COR-L47 (cell line): ENCODE measurements at places on chromosomes 11 and 22.

GRCh38 chr11:5226732-5227310, at the start of gene HBB:
Gene HBB, minus strand, starts transcription at chr11:5227071. Its CDS starts 50 bp downstream, at chr11:5227021.
- no peak for DNase-seq

DNA sequence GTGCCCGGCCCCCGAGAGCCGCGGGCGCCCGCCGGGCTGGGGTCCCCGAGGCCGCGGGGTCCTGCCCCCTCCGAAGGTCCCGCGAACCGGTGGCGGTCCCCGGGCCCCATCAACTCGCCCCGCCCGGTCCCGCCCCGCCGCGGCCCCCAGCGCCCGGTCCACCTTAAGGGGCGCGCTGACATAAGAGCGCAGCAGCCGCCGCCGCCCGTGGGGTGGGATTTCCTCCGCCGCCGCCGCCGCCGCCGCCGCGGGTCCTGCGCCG, at the start of gene ZDHHC8:
Gene ZDHHC8, plus strand, starts transcription at position 208 of the 262 bp plus-strand sequence. CDS start 144 bp downstream, outside the sequence.
- DNase-seq: no peak

DNA sequence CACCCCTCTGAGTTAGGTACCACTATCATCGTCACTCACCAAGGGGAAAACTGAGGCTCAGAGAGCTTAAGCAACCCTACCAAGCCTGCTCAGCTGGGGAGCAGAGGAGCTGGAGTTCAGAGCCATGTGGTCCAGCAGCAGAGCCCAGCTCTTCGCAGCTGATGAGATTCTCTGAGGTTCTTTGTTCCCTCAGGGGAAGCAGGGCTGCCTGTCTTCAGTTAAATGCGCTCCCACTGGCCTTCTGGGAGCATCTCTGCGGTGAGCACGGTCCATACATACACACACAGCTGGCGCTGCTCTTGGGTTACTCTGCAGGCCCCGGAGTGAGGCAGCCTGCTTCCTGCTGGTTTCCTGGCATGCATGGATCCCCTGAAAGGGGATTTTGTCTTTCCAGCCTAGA, 5.2 kb upstream of the PTGDR2 start:
- DNase-seq: peak; percentile 17

DNA sequence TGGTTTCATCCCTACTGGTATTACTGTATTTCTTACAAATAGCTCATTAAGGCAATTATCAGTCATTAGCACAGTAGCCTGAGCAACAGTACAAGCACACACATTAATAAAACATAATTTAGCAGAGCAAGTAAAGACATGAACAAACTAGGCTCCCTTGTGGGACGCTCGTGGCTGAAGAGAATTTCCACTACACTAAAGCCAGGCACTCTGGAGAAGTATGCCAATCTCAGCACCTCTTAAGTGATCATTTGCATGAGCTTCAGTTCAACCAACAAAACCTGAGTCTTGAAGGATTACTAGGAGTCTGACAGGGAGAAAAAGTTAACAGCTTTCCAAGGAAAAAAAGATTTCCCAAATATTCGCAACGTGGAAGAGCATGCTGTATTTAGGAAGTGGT, 109.1 kb downstream of the LARGE1 start:
- DNase-seq: no peak

DNA sequence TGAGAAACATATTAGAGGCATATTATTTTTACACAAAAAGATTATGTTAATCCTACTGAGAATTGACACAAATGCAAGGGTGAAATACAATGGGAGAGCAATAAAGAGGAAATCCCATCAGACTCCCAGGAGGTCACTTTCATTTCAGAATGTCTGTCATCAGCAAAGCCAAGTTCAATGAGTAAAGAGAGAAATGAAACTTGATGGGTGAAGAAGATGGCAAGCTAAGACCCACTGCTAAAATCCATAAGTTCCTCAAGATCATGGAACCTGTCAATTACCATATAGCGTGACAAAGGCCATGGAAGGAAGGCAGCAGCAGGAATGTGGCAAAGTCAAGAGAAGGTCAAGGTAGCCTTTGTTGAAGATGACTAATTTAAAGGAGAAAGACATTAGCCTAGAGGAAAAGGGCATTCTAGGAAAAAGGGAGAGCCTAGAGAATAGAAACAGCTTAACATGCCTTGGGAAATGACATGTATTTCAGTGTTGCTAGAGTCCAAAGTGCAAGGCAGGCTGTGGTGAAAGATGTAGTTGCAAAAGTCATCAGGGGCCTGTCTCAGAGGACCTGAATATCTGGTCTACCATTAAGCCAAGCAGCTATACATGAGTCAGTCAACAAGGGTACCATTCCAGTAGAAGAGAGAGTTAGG, 43.1 kb downstream of the FAM168A start:
- no peak for DNase-seq

- no peak for DNase-seq
These were observed 25.6 kb upstream of the ADSL start for GRCh38 chr22:40320687-40321086.

DNA sequence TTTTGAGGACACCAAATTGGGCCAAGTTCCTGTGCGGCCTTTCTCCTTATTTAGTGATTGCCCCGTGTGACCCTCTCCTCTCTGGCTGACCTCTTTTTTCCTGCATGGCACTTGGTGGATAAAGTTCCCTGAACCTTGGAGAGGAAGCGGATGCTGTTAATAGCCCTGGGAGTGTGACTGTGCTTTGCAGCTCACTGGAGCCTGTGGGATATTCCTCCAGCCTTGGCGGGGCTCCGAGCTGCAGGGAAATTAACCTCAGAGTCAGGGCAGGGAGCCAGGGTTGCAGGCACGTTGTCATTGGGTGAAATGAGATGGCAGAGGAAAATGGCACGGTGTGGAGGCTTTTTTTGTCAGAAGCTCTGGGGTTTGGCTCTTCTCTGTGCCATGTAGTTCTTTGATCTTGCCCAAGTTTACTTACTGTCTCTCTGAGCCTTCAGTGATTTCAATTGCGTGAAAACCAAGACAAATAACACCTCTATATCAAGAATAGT, 965 bp downstream of the OR9Q1 start:
- DNase-seq: no peak

DNA sequence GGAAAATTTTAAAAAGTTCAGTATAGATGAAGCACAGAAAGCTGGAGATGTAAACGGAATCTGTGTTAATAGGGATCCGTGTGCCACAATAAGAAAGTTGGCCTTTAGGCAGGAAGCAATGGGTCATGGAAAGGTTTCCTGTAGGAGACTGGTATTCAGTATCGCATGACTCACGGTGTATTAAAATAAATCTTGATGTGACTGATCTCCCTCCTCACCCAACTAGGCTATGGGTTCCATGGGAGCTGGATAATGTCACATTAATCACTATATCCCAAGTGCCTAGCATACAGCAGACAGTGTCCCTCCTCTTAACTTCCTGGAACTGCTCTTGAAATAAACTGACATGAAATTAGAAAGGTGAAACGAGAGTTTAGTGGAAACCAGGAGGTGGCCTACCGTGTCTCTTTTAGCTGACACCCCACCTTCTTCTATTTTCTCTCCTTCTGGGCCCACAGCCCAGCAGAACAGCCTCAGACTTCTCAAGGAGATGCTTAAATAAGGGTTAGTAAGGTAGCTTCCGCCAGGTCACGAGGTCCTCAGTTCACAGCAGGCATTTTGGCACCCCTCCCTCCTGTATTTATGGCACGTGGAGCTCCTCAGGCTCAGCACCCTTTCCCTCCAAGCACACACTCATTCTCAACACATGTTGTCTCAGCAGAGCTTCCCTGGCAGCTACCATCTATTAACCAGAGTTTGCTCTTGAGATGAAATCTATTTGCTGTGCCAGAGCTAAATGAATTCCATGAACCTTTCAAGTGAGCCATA, 118.8 kb downstream of the NXPE2 start:
- DNase-seq: no peak

- DNase-seq: no peak
These were observed 38.3 kb downstream of the PISD start for GRCh38 chr22:31623592-31624304.

GRCh38 chr11:13149991-13150390, 127.6 kb upstream of the BMAL1 start:
- no peak for DNase-seq

GRCh38 chr11:66327171-66328030, 8.8 kb downstream of the RIN1 start:
- no peak for DNase-seq

GRCh38 chr11:133842053-133842452, 3.3 kb downstream of the SPATA19 start:
- no peak for DNase-seq

- DNase-seq: no peak
These were observed 366.7 kb downstream of the BUD13 start for GRCh38 chr11:116406042-116406441.

- DNase-seq: no peak
These were observed 83.5 kb upstream of the THY1 start for GRCh38 chr11:119506436-119506835.

DNA sequence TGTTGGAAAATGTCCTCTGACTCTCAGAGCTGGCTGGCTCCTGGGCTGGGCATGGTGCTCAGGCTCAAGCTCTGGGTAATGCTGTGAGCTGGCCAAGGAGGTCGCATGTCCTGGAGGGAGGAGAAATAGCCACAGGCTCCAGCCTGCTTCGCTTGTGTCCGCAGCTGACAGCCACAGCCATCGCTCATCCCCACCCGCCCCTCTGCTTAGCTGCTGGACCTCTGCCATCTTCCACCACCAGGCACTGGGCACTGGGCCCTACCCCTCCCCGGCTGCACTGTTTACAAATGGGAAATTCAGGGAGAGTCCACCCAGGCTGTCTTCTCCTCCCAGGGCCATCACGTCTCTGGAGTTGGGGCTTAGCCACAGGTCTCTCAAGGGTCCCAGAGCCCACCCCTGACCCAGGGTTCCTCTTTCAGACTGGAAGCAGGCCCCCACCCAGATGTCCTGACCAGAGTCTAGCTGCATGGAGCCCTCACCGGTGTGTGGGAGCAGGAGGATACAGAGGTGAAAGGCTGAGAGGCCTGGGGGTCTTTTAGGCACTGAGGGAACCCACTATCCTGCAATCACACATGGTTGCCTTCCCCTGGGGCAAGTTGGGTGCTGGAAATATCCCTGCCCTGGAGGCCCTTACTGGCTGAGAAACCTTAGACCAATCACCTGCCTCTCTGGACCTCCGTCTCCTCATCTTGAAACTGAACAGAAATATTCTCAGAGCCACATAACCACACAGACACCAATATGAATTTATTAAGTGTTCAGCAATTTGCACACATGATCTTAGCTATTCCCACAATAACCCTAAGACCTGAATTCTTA, 62.7 kb downstream of the CD82 start:
- DNase-seq: peak; percentile 89

GRCh38 chr11:121467965-121468364, 15.2 kb upstream of the SORL1-AS1 start:
- no peak for DNase-seq

- no peak for DNase-seq
These were observed 35.3 kb upstream of the CLMP start for GRCh38 chr11:123230346-123230745.

DNA sequence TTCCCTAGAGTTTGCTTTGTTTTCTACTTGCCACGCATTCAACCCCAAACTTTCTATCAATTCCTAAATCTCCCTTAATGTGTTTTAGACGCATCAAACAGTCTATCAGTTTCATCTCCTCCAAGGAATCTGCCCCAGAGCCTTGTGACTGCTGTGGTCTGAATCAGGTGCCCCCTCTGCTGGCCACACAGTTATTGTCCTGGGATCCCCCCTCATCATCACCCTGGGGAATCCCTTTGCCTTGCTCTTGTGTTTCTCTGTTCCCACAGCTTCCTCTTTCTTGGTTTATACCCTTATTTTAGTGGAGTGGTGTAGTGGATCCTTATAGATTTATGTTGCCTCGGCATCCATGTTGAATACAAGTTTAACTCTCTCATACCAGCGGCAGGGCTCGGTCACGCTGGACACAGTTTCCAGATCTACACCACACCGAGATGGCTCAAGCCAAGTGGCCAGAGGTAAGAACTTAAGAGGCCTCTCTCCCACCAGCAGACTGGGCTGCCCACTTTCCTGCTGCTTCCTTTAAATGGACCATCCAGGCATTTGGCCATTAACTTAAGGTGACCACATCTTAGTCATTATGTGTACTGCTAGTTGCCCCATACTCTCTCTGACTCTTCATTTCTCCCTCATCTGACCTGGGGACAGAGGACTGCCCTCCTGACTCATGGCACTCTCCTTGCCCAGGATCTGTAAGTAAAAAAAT, 8.2 kb downstream of the UPB1 start:
- DNase-seq: peak; percentile 10

GRCh38 chr11:108468478-108468864, 1.1 kb upstream of the C11orf65 start:
- no peak for DNase-seq

- DNase-seq: no peak
These were observed 67.5 kb downstream of the ARFGAP2 start for GRCh38 chr11:47109051-47109726.

DNA sequence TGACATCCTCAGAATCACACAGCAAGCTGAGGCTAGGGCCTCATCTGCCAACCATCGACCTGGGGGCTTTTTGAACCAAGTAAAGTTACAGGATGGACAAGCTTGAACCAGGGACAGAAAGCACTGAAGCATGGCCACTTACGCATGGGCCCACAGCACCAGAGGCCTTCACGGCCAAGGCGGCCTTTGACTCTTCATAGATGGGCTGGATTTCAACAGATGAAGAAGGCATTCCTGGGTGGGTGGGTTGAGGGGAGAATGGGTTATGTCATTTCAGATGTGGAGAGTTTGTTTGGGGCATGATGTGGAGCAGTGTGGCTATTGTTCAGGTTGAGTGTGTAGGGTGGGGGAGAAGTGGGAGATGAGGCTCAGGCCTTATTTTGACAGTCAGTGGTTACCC, 60.2 kb downstream of the LRRC32 start:
- DNase-seq: no peak

DNA sequence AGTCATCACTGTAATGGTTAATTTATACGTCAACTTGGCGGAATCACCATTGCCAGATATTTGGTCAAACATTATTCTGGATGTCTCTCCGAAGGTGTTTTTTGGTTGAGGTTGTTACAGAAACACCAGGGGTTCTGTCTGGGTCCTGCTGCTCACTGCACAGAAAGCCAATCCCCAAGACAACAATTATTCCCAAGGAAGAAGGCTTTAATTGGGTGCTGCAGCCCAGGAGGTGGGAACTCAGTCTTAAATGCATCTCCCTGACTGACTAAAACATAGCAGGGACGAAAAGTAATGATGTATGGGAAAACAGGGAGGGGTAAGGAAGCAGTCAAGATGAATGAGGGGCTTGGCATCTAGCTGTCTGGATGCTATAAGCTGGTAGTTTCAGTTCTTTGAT, 331.3 kb downstream of the TBC1D22A start:
- DNase-seq: no peak

- DNase-seq: peak; percentile 28
These were observed 37.8 kb downstream of the STIM1 start for GRCh38 chr11:3893311-3893710.

- peak; percentile 88 for DNase-seq
These were observed 756.8 kb downstream of the NTM start for GRCh38 chr11:132126973-132127899.

- no peak for DNase-seq
These were observed 33.8 kb downstream of the SLC35F2 start for GRCh38 chr11:107824668-107825369.

- no peak for DNase-seq
These were observed 31.5 kb upstream of the RAB38 start for GRCh38 chr11:88206751-88207150.
